ENCODE measurements at places on chromosomes 2 and 18.

- DNase-seq: no peak
These were observed 8.3 kb upstream of the DNAH7 start for GRCh38 chr2:196076778-196077568.

GRCh38 chr2:222038067-222038802 lies 260.6 kb downstream of the PAX3 start:
- DNase-seq: no peak

- no peak for DNase-seq
These were observed 90.9 kb downstream of the MYCN start for GRCh38 chr2:16031058-16031847.

GRCh38 chr2:234679741-234680687 lies 183.1 kb upstream of the ARL4C start:
- no peak for DNase-seq

GRCh38 chr2:69088466-69088865 lies 75.5 kb downstream of the ANTXR1 start:
- no peak for DNase-seq

Measured in activated CD8-positive, alpha-beta memory T cell treated with anti-CD3 and anti-CD28 coated beads for 4 hours (primary cell).